GM23338 (cell line): ENCODE measurements at places on chromosomes 2 and 18. TPM values are rescaled to one million over a fixed set of nuclear protein-coding genes. Genes with fewer than 3 reads are reported as not detected.

C1GALT1C1L gene
- polyA plus RNA-seq = 0.99 and 1.3 TPM in 2 replicates

GRCh38 chr2:24577481-24577880 lies 86.4 kb downstream of the NCOA1 start:
- no peak overlapping the region for H3K27ac ChIP-seq
- H3K4me3 ChIP-seq = no peak overlapping the region

MC4R gene
- polyA plus RNA-seq = not detected in 2 replicates

GRP gene
- polyA plus RNA-seq = not detected in 2 replicates

- DNase-seq = no peak
- H3K27ac ChIP-seq = no peak overlapping the region
- no peaks in the 10 kb centered on the region for H3K27me3 ChIP-seq
Measured at GRCh38 chr2:234463626-234464290, 33.1 kb downstream of the ARL4C start.
